ENCODE measurements at places on chromosomes 1 and 21. TPM values are rescaled to one million over a fixed set of nuclear protein-coding genes. Genes with fewer than 3 reads are reported as not detected.

The TRAF5 gene
- total RNA-seq: 28.8 TPM

The C1orf226 gene
- total RNA-seq: 21.1 TPM

The TMED5 gene
- 98.3 TPM for total RNA-seq

The ZFP69B gene
- total RNA-seq: 1.2 TPM

The CYP4X1 gene
- total RNA-seq: 32.6 TPM

The BTBD19 gene
- 6.9 TPM for total RNA-seq

The HSD3B1 gene
- total RNA-seq: not detected

The MTMR11 gene
- total RNA-seq: 13.9 TPM

The TMEM82 gene
- total RNA-seq: not detected

The TRPM2 gene
- 7.2 TPM for total RNA-seq

The FCER1G gene
- 40.3 TPM for total RNA-seq

The LYPD8 gene
- not detected for total RNA-seq

The RAB13 gene
- total RNA-seq: 45.8 TPM

The SLC9C2 gene
- not detected for total RNA-seq

The BCAN gene
- 0.44 TPM for total RNA-seq

The SPRR1B gene
- total RNA-seq: not detected

The NSL1 gene
- 44.6 TPM for total RNA-seq

The ATP6V1G3 gene
- not detected for total RNA-seq

The SLC1A7 gene
- total RNA-seq: 0.16 TPM

The APP gene
- total RNA-seq: 270 TPM

The SELP gene
- 13.1 TPM for total RNA-seq

The ALX3 gene
- 0.80 TPM for total RNA-seq

The STK40 gene
- 36.0 TPM for total RNA-seq

The KCNE2 gene
- not detected for total RNA-seq

The EPS8L3 gene
- total RNA-seq: not detected

The CYP4Z1 gene
- 19.2 TPM for total RNA-seq

The PLA2G2F gene
- not detected for total RNA-seq

The PADI1 gene
- not detected for total RNA-seq

The CXADR gene
- 36.4 TPM for total RNA-seq

The CASQ2 gene
- 2.1 TPM for total RNA-seq

The CENPS gene
- 5.9 TPM for total RNA-seq

The CD244 gene
- total RNA-seq: 1.6 TPM

The TMEM52 gene
- 2.9 TPM for total RNA-seq

The LCE3E gene
- not detected for total RNA-seq

The S100A2 gene
- not detected for total RNA-seq

The LRRC71 gene
- total RNA-seq: not detected

The PPIAL4G gene
- 0.15 TPM for total RNA-seq

The CA14 gene
- total RNA-seq: not detected

The DIO1 gene
- 0.59 TPM for total RNA-seq

The MROH9 gene
- total RNA-seq: not detected

The TMEM50B gene
- total RNA-seq: 92.8 TPM

The KIFAP3 gene
- total RNA-seq: 29.0 TPM

The CFHR4 gene
- not detected for total RNA-seq

Measured in breast epithelium (tissue), 4 donors.